NCI-H2029 treated with DMSO at 0.1 percent for 48 hours (cell line): ENCODE measurements at places on chromosomes 3 and 15.
A peak's percentile ranks its signal among the peaks of the same experiment; 100 is the strongest.

DNA sequence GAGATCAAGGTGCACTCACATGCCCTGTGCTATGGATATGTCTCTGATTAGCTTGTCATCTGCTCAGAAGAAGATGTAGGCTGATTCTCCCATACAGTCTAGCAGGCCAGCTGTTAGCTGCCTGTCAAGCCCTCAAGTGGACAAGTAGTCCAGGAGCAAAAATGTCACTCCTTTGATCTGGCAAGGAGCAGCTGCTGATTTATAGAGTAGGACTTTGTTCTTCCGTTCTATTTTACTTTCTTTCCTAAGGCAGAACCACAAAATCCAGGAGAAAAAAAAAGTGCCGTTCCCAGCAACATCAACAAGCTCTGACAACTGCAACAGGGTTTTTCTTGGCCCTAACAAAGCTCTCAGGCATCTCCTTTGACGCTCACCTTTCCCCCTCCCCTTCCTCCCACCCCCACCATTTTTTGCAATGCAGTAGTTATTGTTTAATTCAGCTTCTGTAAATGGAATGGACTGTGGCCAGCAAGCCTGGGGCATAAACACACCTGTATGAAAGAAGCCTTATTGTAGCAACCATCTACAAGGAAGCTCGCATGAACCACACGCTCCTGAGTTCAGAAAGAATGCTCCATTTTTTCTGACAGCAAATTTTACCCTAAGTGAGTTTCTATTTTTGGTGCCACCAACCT is 196.3 kb downstream of the MEIS2 start:
- DNase-seq: no peak

DNA sequence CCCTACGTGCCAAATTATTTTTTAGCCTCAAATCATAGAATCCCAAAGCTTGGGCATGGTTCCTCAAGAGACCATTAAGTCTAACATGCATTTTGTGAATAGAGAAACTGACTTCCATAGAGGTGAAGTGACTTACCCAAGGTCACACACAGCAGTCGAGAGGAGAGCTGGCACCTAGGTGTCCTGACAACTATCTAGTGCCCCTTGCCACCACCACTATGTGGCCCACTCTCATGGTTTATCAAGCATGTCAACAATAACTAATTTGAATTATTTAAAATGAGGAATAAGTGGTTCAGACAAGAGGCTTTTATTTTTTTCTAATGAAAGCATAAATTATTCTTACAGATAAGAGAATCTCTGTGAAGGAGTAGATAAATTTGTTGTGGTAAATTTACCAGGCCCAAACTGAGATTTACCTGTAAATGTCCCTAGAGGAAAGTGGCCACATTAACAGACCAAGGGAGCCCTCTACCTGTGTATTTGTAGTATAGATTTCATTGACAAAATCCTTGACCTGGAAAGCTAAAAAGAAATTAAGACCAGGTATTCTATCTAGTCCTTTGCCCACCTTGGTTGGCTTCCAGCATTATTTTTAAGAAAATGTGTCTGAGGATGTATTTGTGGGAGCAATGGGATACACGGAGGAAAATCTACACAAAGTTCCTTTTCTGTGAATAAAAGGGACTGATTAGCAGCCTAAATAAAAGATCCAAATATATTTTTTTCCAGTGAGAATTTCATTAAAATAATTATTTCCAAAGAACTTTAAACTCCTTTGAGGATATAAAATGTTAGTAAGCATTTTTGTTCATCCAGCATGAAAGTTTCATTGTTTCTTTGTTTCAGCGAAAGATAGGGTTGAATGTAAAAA is 49.1 kb downstream of the IQCH start:
- peak; percentile 31 for DNase-seq

GRCh38 chr15:71198846-71199245 is 83.6 kb downstream of the THSD4 start:
- DNase-seq: no peak

GRCh38 chr15:29540479-29540878 is 270.9 kb upstream of the NSMCE3 start:
- DNase-seq: no peak

DNA sequence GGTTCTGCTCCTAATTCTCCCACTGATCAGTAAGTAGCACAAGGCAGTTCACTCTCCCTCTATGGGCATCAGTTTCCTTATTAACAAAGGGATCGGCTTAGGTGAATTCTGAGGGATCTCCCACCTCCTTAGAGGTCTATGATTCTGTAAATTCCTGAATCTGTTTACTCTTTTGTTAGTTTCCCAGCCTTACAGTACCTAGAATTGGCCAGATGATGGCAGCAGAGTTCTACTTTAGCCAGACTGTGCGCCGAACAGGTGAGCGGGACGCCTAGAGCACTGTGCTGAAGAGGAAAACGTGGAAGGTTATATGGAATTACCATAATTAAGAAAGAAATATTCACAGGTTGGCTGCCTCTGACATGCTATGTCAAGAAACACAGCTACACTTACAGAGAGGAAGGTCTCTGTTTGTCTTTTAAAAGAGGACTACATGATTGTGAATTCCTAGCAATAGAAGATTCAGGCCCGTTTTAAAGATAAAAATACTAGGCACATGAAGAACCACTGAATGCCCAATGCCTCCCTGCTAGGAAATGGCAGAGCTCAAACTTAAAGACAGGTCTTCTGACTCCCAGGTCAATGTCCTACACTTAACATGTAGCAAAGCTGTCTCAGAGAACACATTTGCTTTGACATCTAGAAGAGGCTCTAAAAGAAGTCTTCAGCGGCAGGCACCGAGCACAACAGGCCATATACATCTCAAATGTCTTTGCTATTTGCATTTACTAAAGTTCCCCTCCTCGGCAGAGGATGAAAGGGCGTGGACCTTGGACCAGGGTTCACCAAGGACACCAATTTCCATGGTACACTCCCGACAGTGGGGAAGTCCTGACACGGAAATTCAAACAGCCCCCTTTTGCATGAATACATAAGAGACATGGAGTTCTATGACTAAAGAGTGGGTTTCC is 259.9 kb downstream of the FGF12 start:
- DNase-seq: peak; percentile 70

DNA sequence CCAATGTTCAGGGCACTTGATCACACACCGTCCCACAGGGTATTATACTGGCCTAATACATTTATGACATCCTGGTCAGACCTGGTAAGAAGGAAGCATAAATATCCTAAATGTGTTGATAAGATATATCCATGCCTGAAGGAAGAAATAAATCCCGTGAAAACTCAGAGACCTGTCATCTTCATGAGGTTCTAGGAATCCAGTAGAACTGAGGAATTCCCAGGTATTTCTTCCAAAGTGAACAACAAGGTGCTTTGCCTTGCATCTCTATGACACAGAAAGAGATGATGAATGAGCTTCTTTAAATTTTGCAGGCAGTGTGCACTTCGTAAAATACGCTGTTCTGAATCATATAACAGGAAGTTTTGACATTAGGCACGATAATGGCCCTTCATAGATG is 78.1 kb upstream of the VGLL3 start:
- DNase-seq: no peak

DNA sequence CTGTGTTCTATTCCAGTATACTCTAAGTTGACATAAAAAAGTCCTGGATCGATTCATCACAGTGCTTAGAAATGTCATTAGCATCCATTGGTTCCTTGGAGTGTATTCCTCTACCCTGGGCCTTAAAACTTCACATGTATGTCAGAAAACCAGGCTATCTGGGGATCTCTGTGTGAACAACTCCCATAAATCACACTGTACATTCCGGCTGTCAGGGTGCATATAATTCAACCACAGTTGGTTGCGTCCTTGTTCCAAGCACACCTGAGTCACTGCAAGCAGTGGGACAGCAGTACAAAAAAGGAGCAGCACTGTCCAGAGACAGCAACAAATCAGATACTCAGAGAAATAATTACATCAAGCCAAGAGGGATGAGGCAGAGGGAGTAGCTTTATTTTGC is 52.4 kb downstream of the PDZRN3 start:
- DNase-seq: no peak

DNA sequence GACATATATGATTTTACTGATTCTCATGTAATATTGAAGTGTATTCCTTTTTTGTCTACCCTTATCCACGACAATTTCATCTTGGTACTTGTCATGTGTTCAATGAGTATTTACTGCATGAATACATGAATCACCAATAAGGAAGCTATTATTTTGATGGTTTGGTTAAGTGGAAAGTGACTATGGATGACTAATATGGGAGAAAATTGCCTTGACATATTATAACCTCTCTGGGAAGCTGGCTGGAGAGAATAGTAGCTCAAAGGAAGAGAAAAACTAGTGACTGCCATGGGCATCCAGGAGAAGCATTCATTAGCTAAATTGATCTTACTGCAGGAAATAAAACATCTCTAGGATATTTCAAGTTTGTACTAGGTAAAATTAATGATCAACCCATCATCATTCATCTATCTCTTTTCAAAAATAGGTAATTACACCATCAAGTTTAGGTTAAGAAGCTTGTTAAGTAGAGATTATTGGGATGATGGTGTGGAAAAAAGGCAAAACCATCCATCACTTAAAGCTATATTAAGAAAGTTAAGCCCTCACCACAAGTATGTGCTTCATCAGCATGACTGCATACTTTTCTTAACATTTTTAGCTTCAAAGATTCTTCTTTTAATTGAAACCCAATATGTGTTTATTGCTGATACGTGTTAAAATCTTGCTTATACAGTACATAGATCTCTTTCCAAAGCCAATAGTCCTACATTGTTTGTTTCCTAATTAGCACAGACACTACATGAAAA is 455.2 kb upstream of the ARPP21 start:
- no peak for DNase-seq

GRCh38 chr3:44893097-44893496 is 18.7 kb downstream of the TGM4 start:
- DNase-seq: no peak

DNA sequence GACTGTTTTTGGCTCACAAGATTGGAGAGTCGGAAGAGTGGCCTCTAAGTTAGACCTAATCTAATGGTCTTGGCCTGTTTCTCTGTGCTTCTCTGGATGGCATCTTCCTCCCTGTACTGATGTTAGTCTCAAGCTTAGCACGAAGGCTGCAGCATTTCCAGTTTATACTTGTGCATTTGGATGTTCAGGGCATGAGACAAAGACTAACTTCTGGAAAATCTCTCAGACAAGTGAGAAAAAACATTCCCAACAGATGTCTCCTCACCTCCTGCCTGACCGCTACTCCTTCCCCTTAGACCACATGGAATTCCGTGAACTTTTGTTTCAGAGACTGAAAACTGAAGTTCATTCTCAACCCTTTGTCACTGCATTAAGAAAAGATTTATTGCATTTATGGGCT is 410.8 kb upstream of the MCTP2 start:
- DNase-seq: no peak

GRCh38 chr3:193794002-193794881 is 201.2 kb downstream of the OPA1 start:
- DNase-seq: no peak

DNA sequence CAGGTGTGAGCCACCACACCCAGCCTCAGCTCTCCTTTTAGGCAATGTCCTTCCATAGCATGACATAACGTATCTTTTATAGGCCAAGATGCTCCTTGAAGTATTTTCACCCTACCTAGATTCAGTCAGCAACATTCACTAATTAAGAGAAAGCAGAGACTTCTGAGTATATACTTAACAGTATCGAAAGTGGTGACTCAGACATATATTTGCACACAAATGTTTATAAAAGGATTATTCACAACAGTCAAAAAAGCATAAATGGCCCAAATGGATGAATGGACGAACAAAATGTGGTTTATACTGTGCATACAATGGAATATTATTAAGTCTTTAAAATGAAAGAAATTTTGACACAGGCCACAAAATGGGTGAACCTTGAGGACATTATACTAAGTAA is 108.6 kb downstream of the ZNF385D start:
- no peak for DNase-seq

DNA sequence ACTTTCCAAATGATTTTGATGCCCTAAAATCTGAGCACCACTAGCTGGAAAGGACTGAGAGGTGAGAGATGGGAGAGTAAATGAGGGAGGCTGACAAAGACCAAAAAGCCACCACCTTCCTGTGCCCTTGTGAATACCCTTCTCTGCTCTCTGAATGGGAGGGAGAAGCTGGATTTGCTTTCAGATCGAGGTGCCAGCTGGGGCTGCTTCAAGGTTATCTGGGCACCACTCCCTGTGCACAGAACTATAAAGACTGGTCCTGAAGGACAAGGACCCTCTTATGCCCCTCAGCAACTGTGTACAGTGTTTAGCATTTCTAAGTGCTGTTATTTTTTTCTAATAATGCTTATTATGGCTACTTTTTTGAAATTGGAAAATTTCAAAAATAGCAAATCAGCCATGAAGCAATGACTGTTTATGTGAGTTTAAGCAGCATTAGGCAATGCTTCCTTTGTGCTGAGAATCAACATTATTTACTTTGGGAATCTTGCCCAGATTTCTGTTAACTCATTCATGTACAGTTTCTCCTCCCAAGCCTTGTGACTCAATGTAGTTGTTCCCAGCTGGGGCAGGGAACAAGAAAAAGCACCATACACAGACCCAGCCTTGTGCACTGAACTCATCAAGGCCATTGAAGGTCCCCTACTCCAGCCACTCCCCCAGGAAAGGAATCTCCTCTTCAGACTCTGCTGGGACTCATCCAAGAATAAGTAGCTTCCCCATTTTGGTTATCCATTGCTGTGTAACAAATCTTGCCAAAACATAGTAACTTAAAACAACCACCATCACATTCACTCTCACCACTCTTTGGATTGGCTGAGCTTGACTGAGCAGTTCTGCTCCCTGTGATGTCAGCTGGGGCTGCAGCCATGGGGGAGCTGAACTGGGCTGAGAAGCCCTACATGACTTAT is 37.3 kb upstream of the CDV3 start:
- no peak for DNase-seq

- DNase-seq: no peak
These were observed 9.9 kb upstream of the EID1 start for GRCh38 chr15:48868023-48868422.

- DNase-seq: no peak
These were observed 195.6 kb downstream of the TBC1D2B start for GRCh38 chr15:77881950-77882349.

GRCh38 chr3:100090669-100091005 is 23.7 kb downstream of the FILIP1L start:
- no peak for DNase-seq

DNA sequence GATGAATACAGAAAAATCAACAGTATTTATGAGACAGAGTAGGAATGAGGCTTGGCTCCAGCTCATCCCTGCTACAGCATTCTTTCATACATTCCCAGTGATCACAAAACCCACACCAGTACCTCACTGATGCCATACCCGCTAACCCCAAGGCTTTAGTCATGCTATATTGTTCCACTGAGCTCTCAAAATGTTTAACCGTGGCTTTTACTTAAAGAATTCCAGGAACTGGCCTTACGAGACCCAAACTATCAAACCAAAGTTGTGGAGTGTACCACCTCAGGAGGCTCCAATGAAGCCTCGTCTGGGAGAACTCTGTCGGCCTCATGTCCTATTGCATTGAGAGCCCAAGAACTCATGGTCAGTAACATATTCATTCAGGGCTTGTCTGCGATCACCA is 278.9 kb downstream of the ULK4 start:
- DNase-seq: no peak
